ENCODE measurements at places on chromosomes 7 and 10.

- no peak for DNase-seq
These were observed 140.0 kb upstream of the TCERG1L start for GRCh38 chr10:131451407-131452015.

DNA sequence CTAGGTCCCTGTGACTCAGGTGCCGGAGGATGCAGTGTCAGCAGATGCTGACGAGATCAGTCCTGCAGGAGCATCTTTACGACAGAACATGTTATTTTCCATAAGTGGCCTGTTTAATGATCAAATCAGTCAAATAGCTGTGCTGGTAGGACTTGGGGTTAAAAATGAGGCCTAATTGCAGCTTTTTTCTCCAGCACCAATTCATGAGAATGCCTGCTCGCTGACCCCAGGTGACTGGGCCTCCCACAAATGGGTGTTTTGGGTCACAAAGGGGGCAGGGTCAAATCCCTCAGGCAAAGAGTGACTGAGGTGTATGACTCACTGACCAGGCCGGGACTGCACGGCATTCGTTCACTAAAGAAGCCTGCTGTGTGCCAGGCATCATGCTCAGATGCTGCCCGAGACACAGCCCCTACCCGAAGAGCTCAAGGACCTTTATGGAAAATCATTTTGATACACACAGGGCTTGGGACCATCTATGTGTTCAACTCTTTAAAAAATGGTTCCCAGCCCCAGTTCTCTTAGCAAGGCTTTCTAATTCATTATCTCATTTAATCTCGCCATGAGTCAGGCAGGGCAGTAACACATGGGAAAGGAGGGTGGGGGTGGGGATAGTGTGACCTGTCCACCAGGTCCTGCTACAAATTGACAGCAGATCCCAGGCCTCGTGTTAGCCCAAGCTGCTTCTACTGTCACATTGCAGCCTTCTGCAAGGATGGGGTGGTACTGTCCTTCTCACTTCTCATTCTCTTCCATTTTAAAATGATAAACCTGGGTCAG, 21.1 kb downstream of the ZNF775 start:
- no peak for DNase-seq

DNA sequence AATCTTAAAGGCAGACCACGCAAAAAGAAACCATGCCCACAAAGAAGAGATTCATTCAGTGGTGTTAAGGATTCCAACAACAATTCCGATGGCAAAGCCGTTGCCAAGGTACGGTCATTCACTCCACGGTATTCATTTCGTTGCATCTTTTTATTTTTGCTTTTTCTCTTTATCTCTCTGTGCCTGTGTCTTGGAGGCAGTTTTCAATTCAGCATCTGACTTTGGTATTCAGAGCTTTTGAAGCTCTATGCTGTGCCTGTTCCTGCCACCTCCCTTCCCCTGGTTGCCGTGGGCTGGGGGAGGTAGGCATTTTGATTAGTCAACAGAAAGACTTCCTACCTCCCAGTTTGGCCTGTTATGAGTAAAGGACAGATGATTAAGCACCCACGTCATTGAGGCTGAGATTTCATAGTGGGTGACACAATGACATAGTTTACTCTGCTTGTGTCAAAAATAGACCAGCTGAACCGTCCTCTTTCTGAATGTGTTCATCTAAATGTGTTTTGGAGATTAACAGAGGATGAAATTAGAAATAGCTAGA, 149.5 kb downstream of the ARID5B start:
- DNase-seq: peak; percentile 41

GRCh38 chr10:7239312-7239985, 171.4 kb downstream of the SFMBT2 start:
- DNase-seq: no peak

- DNase-seq: no peak
These were observed 43.4 kb downstream of the GLRX3 start for GRCh38 chr10:130179640-130180039.

- no peak for DNase-seq
These were observed 7.2 kb upstream of the EPHA1 start for GRCh38 chr7:143415742-143416397.

DNA sequence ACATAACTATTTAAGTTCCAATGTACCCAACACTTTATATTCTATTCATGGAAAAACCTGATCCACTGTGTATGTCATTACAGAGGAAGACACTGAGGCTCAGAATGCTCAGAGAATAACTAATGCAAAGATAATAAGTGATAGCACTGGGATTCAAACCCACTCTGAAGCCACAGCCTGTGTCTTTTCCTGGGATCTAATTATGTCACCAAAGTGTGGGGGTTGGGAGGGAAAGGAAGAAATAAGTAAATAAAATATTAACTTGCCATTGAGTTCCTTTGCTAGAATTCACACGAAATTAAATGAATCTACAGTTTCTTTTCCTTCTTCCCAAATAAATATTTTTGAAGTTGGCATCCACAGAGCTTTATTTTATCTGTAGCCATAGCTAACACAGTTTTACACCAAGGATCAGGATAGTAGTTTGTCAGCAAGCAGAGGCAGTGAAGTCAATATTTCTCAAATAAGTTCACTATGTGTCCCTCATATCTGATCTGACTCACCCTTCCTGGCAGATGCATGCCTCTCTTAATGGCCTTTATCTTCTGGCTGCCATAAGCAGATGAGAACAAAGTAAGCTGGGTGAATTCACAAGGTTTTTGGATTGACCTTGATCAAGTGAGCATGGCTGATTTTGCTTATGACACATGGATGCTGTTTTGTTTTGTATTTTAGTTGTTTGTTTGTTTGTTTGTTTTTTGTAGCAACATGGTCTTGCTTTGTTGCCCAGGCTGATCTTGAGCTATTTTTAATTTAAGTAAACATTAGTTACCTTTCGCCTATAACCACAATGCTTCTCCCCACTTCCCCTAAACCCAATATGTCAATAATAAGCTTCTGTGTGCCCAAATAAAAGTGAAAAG, 6.3 kb downstream of the RAPGEF5 start:
- no peak for DNase-seq

DNA sequence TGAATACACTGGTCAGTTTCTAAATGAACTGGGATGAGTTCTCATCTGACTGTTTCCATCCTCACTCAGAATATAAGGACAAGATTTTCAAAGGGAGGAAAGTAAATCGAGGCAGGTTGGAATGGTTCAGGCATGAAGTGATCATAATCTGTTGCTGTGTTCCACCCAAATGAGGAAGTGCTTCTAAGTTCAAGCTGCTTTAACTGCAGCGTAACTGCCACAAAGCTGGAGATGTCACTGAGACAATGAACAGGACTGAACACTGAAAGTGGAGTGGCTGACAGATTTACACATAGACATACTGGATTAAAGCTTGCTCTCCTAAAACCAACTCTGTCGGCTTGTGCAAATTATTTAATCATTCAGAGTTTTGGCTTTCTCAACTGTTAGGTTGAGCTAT, 66.6 kb downstream of the GPR37 start:
- no peak for DNase-seq

All from stimulated activated CD4-positive, alpha-beta T cell treated with anti-CD3 and anti-CD28 coated beads, TNF-alpha, amount 100 ng/mL, for 1 hour (primary cell).